ENCODE measurements at places on chromosomes 2 and 18. TPM values are rescaled to one million over a fixed set of nuclear protein-coding genes. Genes with fewer than 3 reads are reported as not detected.

Gene TTR
- total RNA-seq = 0.82 TPM

Gene RGPD3
- 0.95 TPM for total RNA-seq

DNA sequence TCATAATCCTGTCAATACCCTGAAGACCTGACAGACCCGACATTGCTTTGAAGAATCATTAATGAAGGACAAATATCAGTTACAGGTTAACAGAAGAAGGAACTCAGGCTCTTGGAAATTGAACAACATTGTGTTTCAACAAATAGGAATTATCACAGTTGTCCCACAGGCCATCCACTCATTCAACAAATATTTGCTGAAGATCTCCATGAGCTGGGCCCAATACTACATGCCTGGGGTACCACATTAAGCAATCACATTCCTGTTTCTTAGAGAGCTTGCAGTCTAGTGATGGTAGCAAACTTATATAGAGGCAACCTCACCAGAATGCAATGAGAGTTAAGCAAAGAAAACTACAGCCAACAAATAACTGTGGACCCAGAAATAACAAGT, 671.6 kb upstream of the ACVR2A start:
- DNase-seq = no peak

- DNase-seq = no peak
Measured at GRCh38 chr2:236210536-236210935, 42.4 kb upstream of the GBX2 start.
